ENCODE measurements at places on chromosomes 2 and 18.
A peak's percentile ranks its signal among the peaks of the same experiment; 100 is the strongest.

GRCh38 chr2:236967499-236967783 lies 118.2 kb upstream of the COPS8 start:
- DNase-seq, result no peak

DNA sequence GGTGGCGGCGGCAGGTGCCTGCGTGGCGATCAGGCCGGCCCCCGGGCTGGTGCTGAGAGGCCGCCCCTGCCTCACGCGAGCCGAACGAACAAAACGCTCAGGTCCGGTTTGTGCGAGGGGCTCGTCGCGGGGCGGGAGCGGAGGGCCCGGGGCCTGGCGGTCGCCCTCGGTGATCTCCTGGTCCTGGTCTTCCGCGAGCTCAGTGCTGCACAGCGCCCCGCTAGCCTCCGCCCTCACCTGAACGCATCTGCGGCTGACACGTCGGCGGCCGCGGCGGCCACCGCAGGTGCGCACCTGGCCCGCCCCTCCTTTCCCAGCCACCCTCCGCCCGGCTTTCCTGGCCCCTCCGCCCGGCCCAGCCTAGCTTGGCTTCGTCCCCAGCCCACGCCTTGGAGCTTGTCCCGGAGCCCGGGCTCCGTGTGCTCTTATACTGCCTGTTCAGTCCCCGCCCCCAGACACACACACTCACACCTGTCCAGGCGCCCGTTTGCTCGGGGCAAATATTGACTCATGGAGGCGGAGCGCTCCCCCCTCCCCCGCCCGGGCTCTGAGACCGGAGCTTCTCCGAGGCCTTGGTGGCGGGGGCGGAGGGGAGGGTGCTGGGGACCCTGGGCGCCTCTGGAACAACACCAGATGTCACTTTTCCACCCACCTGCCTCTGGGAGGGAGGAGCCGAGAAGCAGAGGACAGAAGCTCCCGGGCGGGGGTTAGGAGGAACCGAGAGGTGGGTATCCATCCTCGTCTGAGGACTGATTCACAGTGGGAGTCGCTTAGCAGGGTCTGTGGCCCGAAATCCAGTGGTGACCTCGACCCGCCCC lies 8.6 kb upstream of the CRYBA2 start:
- peak; percentile 99 for DNase-seq

DNA sequence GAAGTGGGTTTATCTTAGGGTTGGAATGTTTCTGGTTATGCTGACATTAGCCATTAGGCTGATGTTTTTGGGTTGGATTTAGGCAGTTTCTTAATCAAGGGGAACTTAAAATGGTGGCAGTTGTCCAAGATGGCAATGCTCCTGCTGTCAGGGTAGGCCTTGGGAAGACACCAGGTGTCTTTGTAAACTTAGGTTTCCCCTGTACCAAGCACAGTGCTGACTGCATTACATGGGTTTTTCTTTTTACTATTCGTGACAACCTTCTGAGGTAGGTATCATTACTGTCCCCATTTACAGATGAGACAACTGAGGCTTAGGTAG lies 528 bp upstream of the ATG16L1 start:
- DNase-seq, result no peak

- peak; percentile 72 for DNase-seq
Measured at GRCh38 chr2:10301941-10302478, 694 bp upstream of the HPCAL1 start.

DNA sequence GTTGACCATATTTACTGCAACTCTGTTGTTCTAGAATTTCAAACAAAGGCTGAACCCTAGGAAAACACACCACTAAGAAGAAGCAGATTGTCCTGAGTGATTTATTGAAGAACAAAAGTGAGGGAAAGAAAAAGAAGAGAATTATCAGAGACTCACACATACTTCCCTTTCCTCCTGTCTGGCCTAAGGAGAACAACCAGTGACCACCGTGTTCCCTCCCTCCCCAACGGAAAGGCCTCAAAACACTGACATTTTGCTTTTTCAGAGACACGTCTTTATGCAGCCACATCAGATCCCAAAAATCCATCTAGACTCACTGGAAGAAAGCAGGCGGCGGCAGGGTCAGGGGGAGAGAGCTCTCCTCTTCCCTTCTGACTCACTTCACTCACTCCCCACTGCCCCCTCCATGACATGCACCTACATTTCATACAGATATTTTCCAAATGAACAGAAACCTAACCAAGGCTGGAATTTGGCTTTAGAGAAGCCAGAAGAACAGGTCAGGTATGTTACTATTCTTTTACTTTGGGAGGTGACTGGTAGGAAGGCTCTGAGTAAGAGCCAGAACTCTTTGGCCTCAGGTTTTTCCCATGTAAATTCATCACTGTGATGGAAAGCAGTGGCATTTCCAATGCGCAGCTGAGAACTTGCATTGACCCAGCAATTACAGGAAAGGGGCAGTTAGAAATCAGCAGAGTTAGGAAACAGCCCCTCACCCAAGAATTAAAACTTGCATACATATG lies 169.9 kb downstream of the BCL11A start:
- DNase-seq, result no peak

DNA sequence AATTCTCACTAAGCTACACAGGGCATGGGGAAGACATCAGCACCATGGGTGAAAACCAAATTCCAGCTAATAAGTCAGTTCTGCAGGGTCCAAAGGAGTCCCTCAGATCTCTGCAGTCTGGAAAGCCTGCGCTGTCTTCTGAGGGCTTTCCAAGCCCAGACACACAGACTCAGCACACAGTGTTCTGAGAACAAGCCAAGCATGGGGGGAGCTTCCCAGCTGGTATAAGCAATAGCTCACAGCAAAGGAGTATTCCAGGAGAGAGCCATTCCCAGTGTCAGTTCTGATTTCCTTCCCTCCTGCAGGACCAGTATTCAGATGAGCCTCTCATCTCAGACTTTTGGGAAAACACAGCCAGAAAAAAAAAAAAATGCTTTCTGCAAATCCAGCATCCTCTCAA lies 370.8 kb downstream of the TNS1 start:
- no peak for DNase-seq

- DNase-seq, result peak; percentile 46
Measured at GRCh38 chr18:45774065-45774521, 50.1 kb downstream of the SLC14A1 start.

DNA sequence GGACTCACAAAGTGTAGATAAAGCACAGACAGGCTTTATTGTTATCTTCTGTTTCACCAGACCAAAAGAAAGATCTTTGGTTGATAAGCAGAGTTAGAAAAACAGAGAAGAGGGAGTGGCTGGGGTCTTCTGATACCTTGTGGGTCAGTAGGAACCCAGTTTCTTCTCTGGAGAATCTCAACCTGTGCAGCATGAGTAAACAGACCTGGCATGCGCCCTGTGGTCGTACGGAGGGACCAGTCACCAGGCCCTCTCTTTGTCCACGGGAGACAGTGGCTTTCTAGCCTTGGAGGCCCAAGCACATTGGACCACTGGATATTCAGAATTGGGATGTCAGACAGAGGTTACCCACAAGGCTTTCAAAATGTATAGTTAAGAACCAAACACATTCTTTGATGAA lies 418.9 kb upstream of the FANCL start:
- DNase-seq, result no peak

DNA sequence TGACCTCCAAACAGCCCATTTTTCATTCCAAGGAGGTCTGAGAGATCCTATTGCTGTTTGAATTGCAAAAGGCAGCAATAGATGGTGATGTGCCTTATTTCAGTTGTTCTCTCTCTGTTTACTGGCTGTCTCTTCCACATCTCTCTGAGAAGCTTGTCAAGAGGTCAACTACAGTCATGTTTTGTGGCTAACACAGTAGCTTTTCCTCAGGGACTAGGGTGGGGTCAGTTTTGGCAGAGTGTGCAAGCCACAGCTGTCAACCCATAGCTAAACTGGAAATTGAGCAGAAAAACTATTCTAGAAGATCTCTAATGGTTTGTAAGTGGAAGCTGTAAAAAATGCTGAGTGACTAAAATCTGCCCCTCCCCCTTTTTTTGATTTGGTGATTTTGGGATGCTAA lies 67.1 kb downstream of the DIS3L2 start:
- no peak for DNase-seq
